ENCODE measurements at places on chromosomes 11 and 22.

- no peak for DNase-seq
Observed at GRCh38 chr11:111112614-111113013, 132.9 kb upstream of the POU2AF2 start.

GRCh38 chr11:96390488-96390792 is 627 bp downstream of the JRKL start:
- peak; percentile 20 for DNase-seq

GRCh38 chr11:118628432-118628831 is 21.0 kb downstream of the PHLDB1 start:
- no peak for DNase-seq

DNA sequence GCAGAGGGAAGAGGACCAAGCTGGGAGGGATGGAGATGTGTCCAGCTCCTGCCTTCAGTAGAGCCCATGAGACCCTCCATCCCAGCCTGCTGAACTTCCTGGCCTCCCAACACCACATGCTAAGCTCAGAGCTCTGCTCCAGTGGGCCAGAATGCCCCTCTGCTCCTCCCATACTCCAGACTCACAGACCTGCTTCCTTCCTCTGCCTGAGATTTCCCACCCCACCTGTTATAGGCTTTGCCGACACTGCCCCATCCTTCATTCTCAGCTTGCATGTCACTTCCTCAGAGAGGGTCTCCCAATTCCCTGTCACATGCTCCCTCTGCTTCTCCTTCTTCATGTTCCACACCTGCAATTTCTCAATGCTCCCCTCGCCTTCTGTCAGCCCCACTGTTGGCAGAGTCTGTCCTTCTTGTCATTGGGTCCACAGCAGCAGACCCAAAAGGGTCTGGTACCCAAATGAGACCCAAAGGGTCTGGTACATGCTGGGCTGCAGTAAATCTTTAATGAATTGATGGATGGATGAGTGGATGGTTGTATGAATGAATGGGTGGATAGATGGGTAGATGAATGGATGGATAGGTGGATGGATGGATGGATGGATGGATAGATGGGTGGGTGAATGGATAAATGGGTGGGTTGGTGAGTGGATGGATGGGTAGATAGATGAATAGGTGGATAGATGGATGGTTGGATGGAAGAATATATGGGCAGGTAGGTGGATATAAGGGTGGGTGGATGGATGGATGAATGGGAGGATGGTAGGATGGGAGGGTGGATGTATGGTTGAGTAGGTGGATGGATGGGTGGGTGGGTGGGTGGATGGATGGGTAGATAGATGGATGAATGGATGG is 105.3 kb upstream of the FGF3 start:
- no peak for DNase-seq

DNA sequence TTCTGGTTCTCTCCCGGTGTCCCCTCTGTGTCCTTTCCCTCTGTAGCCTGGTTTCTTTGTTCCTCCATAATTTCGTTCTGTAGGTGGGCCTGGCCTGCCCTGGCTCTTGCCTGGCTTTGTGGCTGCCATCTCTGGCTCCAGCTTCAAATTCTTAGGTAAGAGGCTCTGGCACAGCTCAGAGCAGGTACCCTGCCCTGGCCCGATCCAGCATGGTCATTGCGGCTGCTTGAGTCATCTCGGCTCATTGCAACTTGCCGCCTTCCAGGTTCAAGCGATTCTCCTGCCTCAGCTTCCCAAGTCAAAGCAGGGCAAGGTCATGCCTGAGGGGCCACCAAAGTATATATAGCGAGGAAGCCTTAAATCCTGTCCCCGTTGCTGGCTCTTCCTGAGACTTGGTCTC is 76.0 kb downstream of the OSBP2 start:
- no peak for DNase-seq

DNA sequence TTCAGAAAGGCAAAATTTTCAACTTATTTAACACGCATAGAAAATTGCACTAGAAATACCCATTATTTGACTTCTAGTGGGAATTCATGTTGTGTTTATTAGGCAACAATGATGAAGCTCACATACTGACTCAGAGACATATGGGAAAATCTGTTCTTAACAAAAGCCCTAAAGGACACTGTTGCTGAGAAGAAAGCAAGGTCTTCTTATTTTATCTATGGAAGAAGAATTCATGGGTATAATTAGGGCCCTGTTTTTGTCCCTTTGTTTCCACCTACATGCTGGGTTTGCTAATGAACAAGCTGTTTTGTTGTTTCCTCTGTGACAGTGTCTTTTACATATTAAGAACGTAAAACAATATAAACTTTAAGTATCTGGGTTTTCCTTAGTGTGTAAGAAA is 606.7 kb upstream of the ARHGAP42 start:
- DNase-seq = no peak

DNA sequence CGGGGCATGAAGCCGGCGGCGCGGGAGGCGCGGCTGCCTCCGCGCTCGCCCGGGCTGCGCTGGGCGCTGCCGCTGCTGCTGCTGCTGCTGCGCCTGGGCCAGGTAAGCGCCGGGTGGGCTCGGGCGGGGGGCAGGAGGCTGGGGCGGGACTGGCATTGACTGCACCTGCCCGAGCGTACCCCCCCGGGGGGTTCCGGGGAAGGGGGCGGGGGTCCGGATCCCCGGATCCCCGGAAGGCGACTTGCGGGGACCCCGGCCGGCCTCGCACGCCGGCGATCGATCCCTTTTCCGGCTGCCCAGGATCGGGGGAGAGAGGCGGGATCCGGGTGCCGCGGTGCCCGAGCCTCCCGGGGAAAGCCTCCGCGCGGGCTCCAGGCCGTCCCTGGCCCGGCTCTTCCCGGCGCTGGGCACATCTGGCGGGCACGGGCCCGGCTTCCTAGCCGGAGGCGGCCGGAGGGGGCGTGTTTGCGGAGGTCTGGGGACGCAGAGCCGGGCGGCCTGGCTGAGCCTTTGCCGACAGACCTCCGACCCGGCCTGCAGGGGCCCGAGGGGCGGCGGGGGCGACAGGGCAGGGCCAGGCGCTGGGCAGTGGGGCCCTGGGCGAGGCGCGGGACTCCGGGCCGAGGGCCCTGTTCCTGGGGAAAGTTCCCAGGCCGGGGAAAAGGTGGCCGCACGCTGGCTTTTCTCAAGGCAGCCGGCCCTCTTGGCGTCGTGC is 705 bp downstream of the PTPRJ start:
- DNase-seq = peak; percentile 49
